ENCODE measurements at places on chromosomes 7 and 10. TPM values are rescaled to one million over a fixed set of nuclear protein-coding genes. Genes with fewer than 3 reads are reported as not detected.

GRCh38 chr10:92755725-92756124, 66.0 kb downstream of the HHEX start:
- peaks cover 7% of the 10 kb centered on the region for H3K4me1 ChIP-seq
- H3K36me3 ChIP-seq: no peaks in the 10 kb centered on the region
- no peaks in the 10 kb centered on the region for H3K27me3 ChIP-seq
- no peak overlapping the region for H3K27ac ChIP-seq

GRCh38 chr7:94182721-94183120, 178.6 kb upstream of the BET1 start:
- peak overlapping the region; percentile 40 for H3K27ac ChIP-seq
- peaks cover 27% of the 10 kb centered on the region for H3K4me1 ChIP-seq
- H3K36me3 ChIP-seq: no peaks in the 10 kb centered on the region
- no peaks in the 10 kb centered on the region for H3K27me3 ChIP-seq

The VAX1 gene
- total RNA-seq: not detected

DNA sequence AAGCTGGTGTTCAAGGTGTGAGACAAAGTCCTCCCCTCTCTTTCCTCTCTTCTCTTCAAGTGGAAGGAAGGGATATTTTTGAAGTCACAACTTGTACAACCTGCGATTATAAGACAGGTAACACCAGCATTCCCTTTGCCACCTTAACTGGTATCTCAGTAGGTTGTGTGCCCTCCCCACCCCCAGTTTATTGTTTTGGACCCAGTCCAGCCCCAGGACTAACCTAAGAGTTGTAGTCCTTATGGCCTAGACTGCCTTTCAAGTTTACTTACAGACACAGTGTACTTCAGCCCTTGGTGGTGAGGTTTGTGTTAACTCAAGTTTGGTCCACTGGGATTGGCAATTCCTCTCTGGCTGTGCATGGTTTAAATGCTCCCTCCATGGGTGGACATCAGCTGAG, 26.8 kb upstream of the CYP2C8 start:
- H3K4me1 ChIP-seq: no peaks in the 10 kb centered on the region
- DNase-seq: no peak
- no peaks in the 10 kb centered on the region for H3K27me3 ChIP-seq
- H3K36me3 ChIP-seq: no peaks in the 10 kb centered on the region

DNA sequence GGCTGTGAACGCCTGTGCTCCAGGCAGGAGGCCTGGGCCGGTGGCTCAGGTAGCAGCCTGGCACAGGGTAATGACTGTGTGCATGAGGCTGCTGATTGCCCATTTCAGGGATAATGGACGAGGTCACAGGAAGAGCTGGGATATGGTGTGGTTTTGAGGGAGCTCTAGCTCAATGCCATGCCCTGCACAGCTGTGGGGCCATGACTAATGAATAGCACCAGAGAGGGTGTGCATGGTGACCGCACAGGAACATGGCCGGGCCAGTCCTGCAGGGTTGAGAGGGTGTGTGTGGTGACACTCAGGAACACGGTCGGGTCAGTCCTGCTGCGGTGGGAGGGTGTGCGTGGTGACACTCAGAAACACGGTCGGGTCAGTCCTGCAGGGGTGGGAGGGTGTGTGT, 21.8 kb downstream of the NKX6-2 start:
- DNase-seq: no peak
- no peaks in the 10 kb centered on the region for H3K27me3 ChIP-seq
- H3K27ac ChIP-seq: no peak overlapping the region

DNA sequence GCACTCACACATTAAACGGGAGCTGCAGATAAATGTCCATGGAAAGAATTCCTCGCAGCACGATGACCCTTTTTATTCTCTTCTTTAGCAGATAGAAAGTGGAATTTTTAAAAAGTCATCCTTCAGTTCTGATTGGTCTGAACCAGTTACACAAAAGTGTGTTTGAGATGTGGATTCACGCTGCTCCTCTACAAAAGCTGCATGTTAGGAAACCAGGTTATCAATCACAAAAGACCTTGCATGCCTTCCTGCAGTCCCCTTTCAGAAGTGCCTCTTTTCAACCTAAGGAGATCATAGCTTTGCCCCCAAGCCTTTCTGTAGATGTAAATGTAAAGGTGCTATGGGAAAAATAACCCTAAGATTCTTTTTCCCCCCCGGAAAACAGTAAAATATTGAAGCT, 299.7 kb downstream of the PLXDC2 start:
- H3K4me3 ChIP-seq: no peak overlapping the region
- no peaks in the 10 kb centered on the region for H3K4me1 ChIP-seq
- H3K27me3 ChIP-seq: no peaks in the 10 kb centered on the region
- DNase-seq: no peak
- H3K36me3 ChIP-seq: no peaks in the 10 kb centered on the region

The OR2A12 gene
- not detected for total RNA-seq

GRCh38 chr10:25226775-25227682, 52.2 kb downstream of the GPR158 start:
- no peaks in the 10 kb centered on the region for H3K27me3 ChIP-seq
- no peak overlapping the region for H3K4me3 ChIP-seq
- H3K36me3 ChIP-seq: no peaks in the 10 kb centered on the region
- no peak overlapping the region for H3K27ac ChIP-seq
- peak; percentile 48 for DNase-seq

DNA sequence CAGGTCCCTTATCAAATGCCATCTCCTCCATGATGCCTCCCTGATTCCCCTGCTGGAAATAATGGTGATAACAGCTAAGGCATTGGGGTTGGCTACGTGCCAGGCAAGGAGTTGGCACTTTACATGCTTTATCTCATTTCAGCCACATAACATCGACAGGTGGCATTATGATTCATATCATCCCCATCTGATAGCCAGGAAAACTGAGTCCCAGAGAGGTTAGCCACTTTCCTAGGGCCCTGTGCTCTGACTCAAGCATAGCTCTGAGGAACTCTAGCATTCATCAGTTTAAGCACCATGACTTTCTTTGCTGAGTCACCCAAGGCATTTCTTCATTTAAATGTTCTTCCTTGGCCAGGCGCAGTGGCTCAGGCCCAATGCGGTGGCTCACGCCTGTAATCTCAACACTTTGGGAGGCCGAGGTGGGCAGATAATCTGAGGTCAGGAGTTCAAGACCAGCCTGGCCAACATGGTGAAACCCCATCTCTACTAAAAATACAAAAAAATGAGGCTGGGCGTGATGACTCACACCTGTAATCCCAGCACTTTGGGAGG, 6.6 kb downstream of the LEP start:
- H3K4me1 ChIP-seq: peaks cover 11% of the 10 kb centered on the region
- DNase-seq: peak; percentile 18
- no peak overlapping the region for H3K27ac ChIP-seq
- no peak overlapping the region for H3K4me3 ChIP-seq
- H3K27me3 ChIP-seq: no peaks in the 10 kb centered on the region

The ELN gene
- 0.17 TPM for total RNA-seq

DNA sequence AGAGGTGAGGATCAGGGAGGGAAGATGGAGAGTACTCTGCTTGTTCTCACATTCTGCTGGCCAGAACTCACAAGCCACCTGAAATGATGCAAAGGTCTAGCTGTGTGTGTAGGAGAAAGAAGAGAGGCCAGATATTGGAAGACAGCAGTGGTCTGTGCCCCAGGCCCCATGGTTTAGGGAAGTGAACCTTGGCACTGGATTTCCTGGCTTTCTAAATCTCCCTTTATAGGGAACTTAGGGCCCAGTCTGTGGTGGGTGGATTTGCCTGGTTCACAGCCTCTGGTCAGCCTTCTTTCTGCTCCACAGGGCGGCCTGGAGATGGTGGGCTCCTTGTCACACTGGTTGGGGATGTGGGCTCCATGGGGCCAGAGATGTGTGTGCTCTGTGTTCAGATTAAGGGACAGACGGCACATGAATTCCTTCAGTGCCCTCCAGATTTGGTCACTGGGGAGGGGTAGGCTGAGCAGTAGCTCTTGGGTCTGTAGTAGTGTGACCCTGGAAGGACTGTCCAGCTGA, 9.5 kb upstream of the SH2D4B start:
- H3K27me3 ChIP-seq: no peaks in the 10 kb centered on the region
- H3K27ac ChIP-seq: no peak overlapping the region
- H3K36me3 ChIP-seq: no peaks in the 10 kb centered on the region
- H3K4me1 ChIP-seq: no peaks in the 10 kb centered on the region
- no peak for DNase-seq

- H3K36me3 ChIP-seq: peaks cover 43% of the 10 kb centered on the region
- peak; percentile 54 for DNase-seq
- H3K27me3 ChIP-seq: no peaks in the 10 kb centered on the region
- no peak overlapping the region for H3K4me3 ChIP-seq
These were observed 20.7 kb downstream of the COX15 start for GRCh38 chr10:99711129-99711719.

The HYAL4 gene
- total RNA-seq: not detected

The BAIAP2L1 gene
- total RNA-seq: 61.2 TPM

GRCh38 chr7:134778941-134779740, at the start of gene CALD1:
CALD1 (plus strand) TSS chr7:134779634; CDS start chr7:134867734, 88,100 bp downstream.
- peaks cover 11% of the 10 kb centered on the region for H3K4me1 ChIP-seq
- no peaks in the 10 kb centered on the region for H3K36me3 ChIP-seq
- H3K4me3 ChIP-seq: peak within 1 kb of the TSS; percentile 23
- no peak within 1 kb of the TSS for H3K27ac ChIP-seq
- H3K27me3 ChIP-seq: peaks cover 7% of the 10 kb centered on the region

- no peaks in the 10 kb centered on the region for H3K36me3 ChIP-seq
- no peak overlapping the region for H3K4me3 ChIP-seq
- no peaks in the 10 kb centered on the region for H3K27me3 ChIP-seq
These were observed 82.7 kb upstream of the GPR22 start for GRCh38 chr7:107387128-107387527.

DNA sequence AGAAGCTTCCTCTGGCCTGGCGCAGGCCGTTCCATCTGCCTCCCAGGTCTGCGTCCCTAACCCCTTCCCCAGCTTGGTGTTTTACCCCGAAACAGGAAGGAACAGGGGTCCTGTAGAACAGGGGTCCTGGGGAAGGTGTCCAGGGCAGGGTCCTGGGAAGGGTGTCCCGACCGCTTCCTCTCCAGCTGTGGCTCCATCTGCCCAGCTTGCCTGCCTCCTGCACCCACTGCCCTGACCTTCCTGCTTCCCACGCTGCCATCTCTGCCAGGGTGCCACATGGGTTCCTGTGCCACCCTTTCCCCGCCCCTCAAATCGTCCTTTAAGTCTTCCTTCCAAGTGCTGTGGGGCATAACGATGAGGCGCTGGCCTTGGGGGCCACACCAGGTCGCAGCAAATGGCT, 32.4 kb downstream of the WDR86 start:
- no peak overlapping the region for H3K4me3 ChIP-seq
- H3K4me1 ChIP-seq: no peaks in the 10 kb centered on the region
- H3K27ac ChIP-seq: no peak overlapping the region
- no peak for DNase-seq

DNA sequence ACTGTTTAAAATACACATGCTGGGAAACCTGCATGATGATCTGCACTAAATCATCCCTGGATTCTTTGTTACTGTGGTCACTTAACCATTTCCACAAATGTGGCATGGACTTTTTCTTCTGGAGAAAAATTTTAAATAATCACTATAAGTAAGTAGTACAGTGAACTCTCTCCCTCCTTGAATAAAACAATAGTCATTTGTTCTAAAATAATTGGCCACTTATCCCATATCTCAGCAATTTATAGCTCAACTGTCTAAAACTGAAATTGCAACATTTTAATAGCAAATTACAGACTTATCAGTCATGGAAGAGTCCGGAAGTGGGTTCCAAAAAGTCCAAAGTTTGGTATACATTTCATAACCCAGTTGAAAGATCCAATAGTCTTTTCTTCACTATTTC, 90.9 kb downstream of the MTERF1 start:
- H3K4me3 ChIP-seq: no peak overlapping the region
- no peaks in the 10 kb centered on the region for H3K4me1 ChIP-seq
- H3K36me3 ChIP-seq: no peaks in the 10 kb centered on the region

GRCh38 chr7:131242123-131242650, 85.5 kb upstream of the MKLN1 start:
- H3K36me3 ChIP-seq: no peaks in the 10 kb centered on the region
- no peak overlapping the region for H3K4me3 ChIP-seq
- H3K27me3 ChIP-seq: no peaks in the 10 kb centered on the region

DNA sequence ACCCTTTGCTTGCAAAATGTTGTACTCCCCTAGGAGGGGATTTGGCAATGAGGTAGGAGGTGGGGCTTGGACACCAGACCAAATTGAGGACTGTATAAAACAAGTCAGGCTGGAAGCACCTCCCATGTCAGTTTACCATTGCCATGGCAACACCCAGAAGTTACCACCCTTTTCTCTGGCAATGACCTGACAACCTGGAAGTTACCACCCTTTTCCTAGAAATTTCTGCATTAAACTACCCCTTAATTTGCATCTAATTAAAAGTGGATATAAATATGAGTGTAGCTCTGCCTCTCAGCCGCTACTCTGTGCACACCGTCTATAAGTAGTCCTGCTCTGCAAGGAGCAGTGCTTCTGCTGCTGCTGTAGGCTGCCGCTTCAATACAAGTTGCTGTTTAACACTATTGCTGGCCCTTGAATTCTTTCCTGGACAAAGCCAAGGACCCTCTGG, 7.8 kb upstream of the BLNK start:
- no peaks in the 10 kb centered on the region for H3K36me3 ChIP-seq
- H3K27ac ChIP-seq: no peak overlapping the region
- no peak overlapping the region for H3K4me3 ChIP-seq
- H3K27me3 ChIP-seq: no peaks in the 10 kb centered on the region
- no peaks in the 10 kb centered on the region for H3K4me1 ChIP-seq

The CYP3A5 gene
- 1.5 TPM for total RNA-seq

The ERVW-1 gene
- total RNA-seq: not detected

The PNLIPRP3 gene
- not detected for total RNA-seq

DNA sequence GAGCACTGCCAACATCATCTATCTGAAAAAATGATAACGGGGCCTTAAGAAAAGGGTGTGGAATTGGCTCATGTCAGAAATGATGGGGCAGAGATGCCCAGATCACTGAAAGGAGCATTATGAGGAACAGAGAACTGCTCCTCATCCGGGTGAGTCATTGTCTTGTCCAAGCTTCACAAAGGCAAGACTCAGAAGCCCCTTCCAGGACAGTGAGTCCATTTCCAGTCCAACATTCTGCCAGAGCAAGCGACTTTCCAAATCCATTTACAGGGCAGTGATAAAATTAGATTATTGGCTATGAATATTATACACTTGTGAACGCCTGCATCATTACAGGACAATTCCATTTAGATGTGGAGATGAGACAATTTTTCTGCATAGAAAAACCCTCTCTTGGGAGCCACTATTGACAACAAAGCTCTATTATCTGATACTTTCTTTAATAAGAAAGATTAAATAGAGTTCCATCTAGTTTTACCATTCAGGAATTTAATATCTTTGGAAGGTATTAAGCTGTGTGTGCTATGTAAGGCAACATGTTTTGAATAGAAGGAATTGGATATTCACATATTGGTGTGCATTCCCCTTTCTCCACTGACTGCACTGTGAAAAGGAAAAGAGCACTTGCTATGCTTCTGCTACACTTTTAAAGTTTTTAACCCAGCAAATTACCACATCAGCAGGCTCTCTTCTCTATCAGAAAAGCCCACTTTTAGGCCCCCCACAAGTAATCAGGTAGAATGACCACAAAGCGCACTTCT, 159.6 kb downstream of the NRP1 start:
- no peaks in the 10 kb centered on the region for H3K27me3 ChIP-seq
- H3K36me3 ChIP-seq: no peaks in the 10 kb centered on the region
- H3K4me1 ChIP-seq: no peaks in the 10 kb centered on the region
- H3K4me3 ChIP-seq: no peak overlapping the region
- DNase-seq: no peak
- no peak overlapping the region for H3K27ac ChIP-seq

- no peaks in the 10 kb centered on the region for H3K4me1 ChIP-seq
- H3K27me3 ChIP-seq: no peaks in the 10 kb centered on the region
- H3K36me3 ChIP-seq: no peaks in the 10 kb centered on the region
These were observed 93.5 kb upstream of the ZNF804B start for GRCh38 chr7:88665892-88666514.

GRCh38 chr7:79403451-79403850, 50.0 kb downstream of the MAGI2 start:
- H3K27me3 ChIP-seq: no peaks in the 10 kb centered on the region
- no peak overlapping the region for H3K4me3 ChIP-seq
- H3K27ac ChIP-seq: no peak overlapping the region
- no peak for DNase-seq
- H3K36me3 ChIP-seq: no peaks in the 10 kb centered on the region
